Fibroblast of skin of right quadriceps (primary cell): ENCODE measurements at places on chromosomes 3 and 15.
A peak's percentile ranks its signal among the peaks of the same experiment; 100 is the strongest.

DNA sequence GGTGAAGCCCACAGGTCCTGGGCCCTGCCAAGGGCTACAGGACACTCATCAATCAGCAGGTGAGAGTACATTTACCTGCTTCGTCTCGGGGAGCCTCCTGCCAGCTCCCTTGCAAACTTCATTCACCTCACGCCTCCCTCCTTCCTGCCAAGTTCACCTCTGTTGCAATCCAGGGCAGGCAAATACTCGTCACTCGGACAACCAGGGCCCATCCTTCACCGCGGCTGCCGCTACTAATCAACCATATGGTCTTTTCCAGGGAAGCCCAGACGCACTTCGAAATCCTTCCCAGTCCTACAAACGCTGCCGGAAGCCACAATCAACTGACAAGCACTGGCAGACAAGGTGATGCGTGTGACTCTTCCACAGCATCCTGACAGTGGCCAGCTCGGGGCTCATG, 200.7 kb upstream of the NSMCE3 start:
- DNase-seq, result no peak

- no peak for DNase-seq
Observed at GRCh38 chr3:140842984-140843649, 98.5 kb upstream of the SLC25A36 start.

DNA sequence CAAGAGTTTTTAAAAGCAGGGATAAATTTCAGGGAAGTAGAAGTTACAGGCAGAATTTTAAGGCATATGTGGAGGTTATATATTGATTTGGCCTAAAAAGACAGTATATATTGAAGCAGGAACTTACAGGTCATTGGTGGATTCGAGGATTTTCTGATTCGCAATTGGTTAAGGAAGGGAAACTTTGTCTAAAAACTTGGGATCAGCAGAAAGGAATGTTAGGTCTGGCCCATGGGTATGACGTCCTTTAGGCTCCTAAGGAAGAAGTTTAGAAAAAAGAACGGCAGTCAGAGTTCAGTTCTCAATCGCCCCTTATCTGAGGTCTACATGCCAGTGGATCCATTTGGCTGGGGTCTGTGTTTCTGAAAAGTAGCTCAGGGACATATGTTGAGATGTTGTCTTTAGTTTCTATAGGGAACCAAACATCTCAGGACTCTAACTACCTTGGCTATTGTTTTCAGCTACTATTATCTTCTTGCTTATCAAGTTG, 33.2 kb upstream of the ACP3 start:
- DNase-seq, result no peak

- DNase-seq, result no peak
Observed at GRCh38 chr3:195535293-195535692, 7.8 kb downstream of the PPP1R2 start.

DNA sequence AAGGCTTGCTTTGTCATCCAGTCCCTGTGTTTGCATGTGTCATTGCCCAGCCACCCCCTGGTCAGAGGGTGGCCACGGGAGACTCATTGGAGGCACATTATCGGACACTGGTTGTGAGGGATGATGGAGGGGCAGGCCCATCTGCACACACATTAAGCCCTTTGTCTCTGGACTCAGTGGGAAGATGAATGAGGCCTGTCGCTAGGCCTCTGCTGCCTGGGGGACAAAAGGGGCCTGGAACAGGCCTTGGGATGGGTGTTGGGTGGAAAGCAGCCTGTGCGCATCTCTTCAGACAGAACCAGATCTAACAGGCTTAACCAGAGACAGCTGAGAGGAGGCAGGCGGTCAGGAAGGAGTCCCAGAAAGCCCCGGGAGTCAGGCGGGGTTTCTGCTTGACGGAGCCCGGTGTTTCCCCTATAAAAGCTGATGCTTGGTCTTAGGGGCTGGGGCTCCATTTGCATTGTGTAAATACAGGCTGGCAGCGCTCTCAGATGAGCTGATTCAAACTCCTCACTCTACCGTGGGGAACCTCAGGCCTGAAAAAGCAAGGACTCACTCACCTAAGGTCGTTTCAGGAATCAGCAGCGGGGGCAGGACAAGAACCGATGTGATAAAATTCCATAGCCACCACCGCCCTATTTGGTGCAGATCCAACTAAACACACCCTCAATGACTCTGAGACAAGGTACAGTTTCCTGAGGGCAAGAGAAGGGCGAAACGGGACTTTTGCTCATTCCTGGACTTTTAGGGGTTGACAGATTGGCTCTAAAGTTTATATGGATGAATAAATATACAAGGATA, 17.1 kb upstream of the SKIC8 start:
- DNase-seq, result no peak

GRCh38 chr3:22858486-22858885, 344.6 kb upstream of the UBE2E2 start:
- no peak for DNase-seq

GRCh38 chr3:152183473-152183872, 85.3 kb upstream of the MBNL1 start:
- DNase-seq, result peak; percentile 46

DNA sequence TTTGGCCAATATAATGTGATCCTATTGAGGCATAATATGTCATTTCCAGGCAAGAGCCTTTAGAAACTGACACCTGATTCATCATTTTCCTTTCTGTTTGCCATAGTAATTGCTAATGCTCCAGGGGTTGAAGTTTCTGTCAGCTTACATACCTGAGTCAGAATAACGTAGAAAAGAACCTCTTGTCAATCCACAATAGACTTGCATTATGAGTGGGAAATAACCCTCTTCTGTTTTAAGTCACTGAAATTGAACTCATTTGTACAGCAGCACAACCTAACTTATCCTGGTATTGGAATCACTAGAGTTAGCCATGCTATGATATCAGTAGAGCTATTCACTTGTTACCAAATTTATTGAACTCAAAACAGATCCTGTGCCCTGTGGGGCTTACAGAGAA, 101.7 kb upstream of the TP63 start:
- no peak for DNase-seq

DNA sequence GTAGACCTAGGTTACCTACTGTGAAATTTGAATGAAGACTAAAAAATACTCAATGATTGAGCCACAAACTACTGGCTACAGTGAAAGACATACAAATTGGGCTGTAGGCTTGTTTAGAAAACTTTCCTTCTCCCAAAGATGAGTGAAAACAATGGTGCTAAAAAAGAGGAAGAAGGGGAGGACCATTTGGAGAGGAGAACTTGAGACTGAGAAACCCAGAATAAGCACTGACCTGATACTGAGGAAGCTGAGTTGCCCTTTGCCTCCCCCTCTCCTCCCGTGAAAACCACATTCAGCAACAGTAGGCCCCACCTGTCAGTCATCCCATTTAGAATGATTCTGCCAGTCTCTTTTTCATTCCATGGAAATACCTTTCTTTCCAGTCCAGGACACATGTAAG, 484.0 kb upstream of the TGFBR2 start:
- no peak for DNase-seq

DNA sequence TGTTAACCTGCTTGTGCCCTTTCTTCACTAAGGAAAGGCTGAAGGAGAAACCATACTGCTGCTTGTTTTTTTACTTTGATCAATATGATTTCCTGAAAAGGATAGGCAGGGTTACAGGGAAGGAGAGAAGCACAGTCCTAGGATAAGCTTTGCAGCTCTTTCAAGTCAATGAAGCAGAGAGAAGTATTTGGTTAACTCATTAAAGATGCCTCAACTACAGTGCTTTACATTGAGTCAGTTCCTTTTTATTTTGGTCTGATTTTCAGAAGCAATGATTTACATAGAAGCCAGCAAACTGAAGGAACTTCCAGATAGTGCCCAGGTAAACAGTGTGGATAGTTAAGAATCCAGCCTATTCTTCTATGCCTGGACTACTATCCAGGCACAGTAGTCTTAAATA, 64.8 kb downstream of the ARIH1 start:
- no peak for DNase-seq

- DNase-seq, result peak; percentile 82
Observed at GRCh38 chr15:81888748-81889484, 156.9 kb downstream of the MEX3B start.

GRCh38 chr3:146065573-146066006, 95.4 kb downstream of the PLOD2 start:
- DNase-seq, result peak; percentile 69

DNA sequence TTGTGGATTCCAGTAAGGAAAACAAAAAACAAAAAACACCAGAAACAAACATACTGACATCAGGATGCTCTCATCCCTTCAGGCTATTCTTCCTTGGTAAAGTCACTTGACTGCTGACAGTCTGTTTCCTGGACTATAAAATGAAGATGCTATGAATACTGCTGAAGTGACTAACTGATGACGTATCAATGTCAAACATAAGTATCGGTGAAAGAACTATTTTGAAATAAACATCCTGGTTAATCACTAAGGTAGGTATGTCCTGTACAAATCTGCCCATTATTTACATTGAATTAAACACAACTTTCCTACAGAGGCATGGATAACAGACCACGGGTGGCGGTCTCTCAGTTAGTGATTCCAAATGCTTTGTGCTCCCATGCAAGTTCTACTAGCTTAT, 45.9 kb downstream of the CHAC1 start:
- DNase-seq, result peak; percentile 61

DNA sequence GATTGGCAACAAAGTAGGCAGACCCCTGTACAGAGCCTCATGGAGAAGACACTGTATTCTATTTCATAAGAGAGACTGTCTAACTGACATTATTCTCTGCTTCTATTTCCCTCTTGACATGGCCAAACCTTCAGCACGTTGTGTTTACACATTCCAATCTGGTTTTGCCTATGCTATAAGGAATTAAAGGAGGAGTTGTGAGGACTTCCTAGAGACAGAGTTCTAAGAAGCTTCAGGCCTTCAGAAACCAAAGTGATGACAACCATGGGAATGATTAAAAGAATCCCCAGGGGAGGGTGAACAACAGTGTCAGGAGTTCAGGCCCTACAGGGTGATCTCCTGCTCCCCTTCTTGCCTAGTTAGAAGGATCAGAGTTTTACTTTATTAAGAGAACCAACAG, 44.9 kb upstream of the CAPN7 start:
- no peak for DNase-seq

GRCh38 chr15:74193299-74193718, 9.3 kb downstream of the STRA6 start:
- peak; percentile 93 for DNase-seq

- DNase-seq, result peak; percentile 82
Observed at GRCh38 chr3:192481638-192482037, 245.7 kb downstream of the FGF12 start.

- no peak for DNase-seq
Observed at GRCh38 chr3:180538493-180538892, 63.5 kb upstream of the TTC14 start.

GRCh38 chr15:48225771-48226170, 19.7 kb downstream of the SLC12A1 start:
- no peak for DNase-seq

- DNase-seq, result peak; percentile 19
Observed at GRCh38 chr15:33994005-33994615, 25.8 kb downstream of the CHRM5 start.

DNA sequence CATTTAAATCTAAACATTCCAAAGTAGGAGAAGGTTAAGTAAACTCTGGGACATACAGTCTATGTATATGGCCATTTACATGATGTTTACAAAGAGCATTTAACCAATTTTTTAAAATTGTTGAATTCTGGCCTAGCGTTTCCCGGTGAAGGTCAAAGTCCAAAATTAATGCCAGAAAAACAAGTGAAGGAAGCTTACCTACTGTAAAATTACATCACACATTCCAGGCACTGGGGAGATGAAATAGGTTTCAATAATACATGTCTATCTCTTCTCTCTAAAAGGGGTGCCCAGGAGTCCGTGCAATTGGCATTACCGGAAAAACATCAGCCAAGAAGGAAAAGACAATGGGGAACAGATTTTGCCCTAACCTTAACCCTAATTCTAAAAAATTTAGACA, 358.8 kb downstream of the VPS13C start:
- no peak for DNase-seq

- DNase-seq, result no peak
Observed at GRCh38 chr3:69203631-69204314, 81.4 kb upstream of the LMOD3 start.

- DNase-seq, result no peak
Observed at GRCh38 chr3:110767838-110768237, 303.8 kb upstream of the NECTIN3 start.

DNA sequence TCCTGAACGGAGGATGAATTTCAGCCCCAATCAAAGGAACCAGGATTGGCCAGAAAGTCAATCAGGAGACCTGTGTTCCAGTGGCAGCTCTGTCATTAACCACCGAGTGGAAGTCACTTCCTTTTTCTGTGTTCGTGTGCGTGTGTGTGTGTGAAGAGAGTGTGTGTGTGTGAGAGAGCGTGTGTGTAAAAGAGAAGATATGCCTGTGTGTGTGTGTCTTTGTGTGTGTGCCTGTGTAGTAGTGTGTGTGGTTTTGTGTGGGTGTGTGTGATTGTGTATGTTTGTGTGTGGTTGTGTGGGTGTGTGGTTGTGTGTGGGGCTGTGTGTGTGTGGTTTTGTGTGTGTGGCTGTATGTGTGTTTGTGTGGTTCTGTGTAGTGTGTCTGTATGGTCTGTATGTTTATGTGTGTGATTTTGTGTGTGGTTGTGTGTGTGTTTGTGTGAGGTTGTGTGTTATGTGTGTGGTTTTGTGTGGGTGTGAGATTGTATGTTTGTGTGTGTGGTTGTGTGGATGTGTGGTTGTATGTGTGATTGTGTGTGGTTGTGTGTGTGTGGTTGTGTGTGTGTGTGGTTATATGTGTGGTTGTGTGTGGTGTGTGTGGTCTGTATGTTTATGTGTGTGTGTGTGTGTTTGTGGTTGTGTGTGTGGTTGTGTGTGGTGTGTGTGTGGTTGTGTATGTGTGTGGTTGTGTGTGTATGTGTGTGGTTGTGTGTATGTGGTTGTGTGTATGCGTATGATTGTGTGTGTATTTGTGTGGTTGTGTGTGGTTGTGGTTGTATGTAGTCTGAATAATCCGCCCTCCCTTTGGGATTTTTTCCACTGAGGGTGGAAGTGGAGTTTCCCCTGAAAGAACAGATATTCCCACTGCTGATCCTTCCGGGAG, 314.4 kb downstream of the SHQ1 start:
- no peak for DNase-seq

GRCh38 chr3:30435861-30436331, 170.5 kb upstream of the TGFBR2 start:
- peak; percentile 31 for DNase-seq

GRCh38 chr3:156834962-156835535, 8.9 kb downstream of the LEKR1 start:
- no peak for DNase-seq

- DNase-seq, result no peak
Observed at GRCh38 chr3:156323466-156323865, 203.1 kb downstream of the KCNAB1 start.

DNA sequence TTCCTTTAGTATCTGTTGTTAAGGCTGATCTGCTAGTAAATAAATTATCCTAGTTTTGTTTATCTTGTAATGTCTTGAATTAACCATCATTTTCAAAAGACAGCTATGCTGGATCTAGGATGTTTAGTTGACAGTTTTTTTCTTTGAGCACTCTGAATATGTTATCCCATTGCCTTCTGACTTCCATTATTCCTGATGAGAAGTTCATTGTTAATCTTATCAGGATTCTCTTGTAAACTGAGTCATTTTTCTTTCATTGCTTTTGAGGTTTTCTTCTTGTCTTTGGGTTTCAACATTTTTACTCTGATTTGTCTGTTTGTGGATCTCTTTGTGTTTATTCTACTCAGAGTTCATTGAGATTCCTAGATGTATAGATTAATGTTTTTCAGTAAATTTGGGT, 157.7 kb downstream of the WNT7A start:
- no peak for DNase-seq
